Adrenal gland (tissue), 19 donors: ENCODE measurements at places on chromosomes 3 and 15. TPM values are rescaled to one million over a fixed set of nuclear protein-coding genes. Genes with fewer than 3 reads are reported as not detected.

The ST3GAL6 gene
- 13.2 TPM for total RNA-seq

The CMTM7 gene
- 11.2 TPM for total RNA-seq

The SOX2 gene
- total RNA-seq, result 0.34 TPM

The CCR5 gene
- 0.96 TPM for total RNA-seq

- H3K27ac ChIP-seq, result no peak overlapping the region
- no peak overlapping the region for H3K4me3 ChIP-seq
- H3K36me3 ChIP-seq, result no peaks in the 10 kb centered on the region
Measured at GRCh38 chr3:13113346-13114330, 40.4 kb upstream of the IQSEC1 start.

- no peak overlapping the region for H3K27ac ChIP-seq
- no peaks in the 10 kb centered on the region for H3K4me1 ChIP-seq
- DNase-seq, result no peak
Measured at GRCh38 chr15:70385052-70385451, 287.3 kb upstream of the TLE3 start.

DNA sequence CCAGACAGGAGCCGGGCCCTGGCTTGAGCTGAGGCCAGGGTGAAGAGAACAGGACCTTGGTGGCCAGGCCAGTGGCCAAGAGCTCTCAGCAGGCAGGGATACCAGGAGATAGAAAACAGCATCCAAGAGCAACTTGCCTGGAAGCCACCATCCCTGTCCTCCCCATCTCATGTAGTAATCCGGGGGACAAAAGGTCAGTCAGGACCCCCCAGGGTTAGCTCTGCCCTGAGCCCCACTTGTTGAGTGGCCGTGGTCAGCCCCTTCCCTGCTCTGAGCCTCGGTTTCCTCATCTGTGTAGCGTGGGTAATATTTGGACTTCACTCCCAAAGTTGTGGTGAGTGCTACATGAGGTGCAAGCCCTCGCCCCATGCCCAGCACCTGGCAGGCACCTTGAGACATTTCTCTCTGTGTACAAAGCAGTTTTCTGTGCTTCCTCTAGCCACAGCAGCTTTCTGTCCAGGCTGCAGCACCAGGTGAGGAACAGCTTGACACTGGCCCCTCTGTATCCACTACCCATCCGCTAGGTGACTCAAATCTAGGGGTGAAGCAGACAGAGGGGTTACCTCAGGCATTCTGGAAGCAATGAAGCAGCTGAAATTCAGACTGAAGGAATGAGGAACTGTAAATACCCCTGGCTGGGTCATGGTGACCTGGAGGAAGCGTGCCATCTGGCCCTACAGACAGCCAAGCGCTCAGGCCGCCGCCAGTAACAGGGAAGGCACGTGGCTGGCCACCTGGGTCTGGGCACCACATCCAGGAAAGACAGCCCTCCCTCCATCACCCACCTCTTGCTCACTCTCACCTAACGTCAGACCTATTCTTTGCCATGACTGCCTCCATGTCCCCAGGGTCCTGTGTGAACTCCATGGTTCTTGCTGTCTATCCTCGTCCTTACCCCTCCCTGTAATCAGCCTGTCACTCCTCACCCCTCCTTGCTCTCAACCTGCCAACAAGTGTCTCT lies 6.7 kb downstream of the CISH start:
- H3K4me1 ChIP-seq, result peaks cover 28% of the 10 kb centered on the region
- DNase-seq, result no peak
- no peak overlapping the region for H3K27ac ChIP-seq
- no peaks in the 10 kb centered on the region for H3K27me3 ChIP-seq

DNA sequence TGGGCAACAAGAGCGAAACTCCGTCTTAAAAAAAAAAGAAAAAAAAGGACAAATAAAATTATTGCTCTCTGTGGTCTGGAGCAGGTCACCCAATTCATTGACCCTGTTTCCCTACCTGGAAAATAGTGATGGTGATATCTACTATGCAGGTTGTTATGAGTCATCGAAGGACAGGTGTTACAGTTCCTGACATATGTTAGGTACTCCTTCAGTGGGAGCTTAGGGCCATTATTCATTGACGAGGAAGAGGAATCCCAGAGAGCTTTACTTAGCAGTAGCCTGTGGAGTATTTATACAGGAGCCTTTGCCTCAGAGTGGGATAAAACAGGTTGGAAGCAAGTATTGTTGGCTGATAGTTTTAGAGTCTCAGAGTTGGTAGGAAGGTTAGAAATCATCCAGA lies 74.5 kb downstream of the SLC7A14 start:
- no peak overlapping the region for H3K4me3 ChIP-seq
- H3K27me3 ChIP-seq, result no peaks in the 10 kb centered on the region
- H3K36me3 ChIP-seq, result no peaks in the 10 kb centered on the region
- peaks cover 7% of the 10 kb centered on the region for H3K4me1 ChIP-seq
- no peak overlapping the region for H3K27ac ChIP-seq

- no peak overlapping the region for H3K4me3 ChIP-seq
- no peak for DNase-seq
- H3K27ac ChIP-seq, result no peak overlapping the region
- no peaks in the 10 kb centered on the region for H3K27me3 ChIP-seq
Measured at GRCh38 chr15:98952381-98952803, 55.2 kb downstream of the PGPEP1L start.

- no peaks in the 10 kb centered on the region for H3K4me1 ChIP-seq
- H3K27me3 ChIP-seq, result no peaks in the 10 kb centered on the region
- no peak overlapping the region for H3K4me3 ChIP-seq
- no peak overlapping the region for H3K27ac ChIP-seq
- DNase-seq, result no peak
- H3K36me3 ChIP-seq, result no peaks in the 10 kb centered on the region
Measured at GRCh38 chr3:141320399-141321108, 47.8 kb upstream of the ZBTB38 start.

GRCh38 chr3:114242947-114243346 lies 5.6 kb upstream of the ZNF80 start:
- no peak overlapping the region for H3K27ac ChIP-seq
- H3K4me1 ChIP-seq, result no peaks in the 10 kb centered on the region

- H3K4me3 ChIP-seq, result no peak overlapping the region
- no peak overlapping the region for H3K27ac ChIP-seq
- H3K4me1 ChIP-seq, result peaks cover 25% of the 10 kb centered on the region
- no peaks in the 10 kb centered on the region for H3K36me3 ChIP-seq
Measured at GRCh38 chr15:90539789-90540188, 10.1 kb downstream of the CRTC3 start.

DNA sequence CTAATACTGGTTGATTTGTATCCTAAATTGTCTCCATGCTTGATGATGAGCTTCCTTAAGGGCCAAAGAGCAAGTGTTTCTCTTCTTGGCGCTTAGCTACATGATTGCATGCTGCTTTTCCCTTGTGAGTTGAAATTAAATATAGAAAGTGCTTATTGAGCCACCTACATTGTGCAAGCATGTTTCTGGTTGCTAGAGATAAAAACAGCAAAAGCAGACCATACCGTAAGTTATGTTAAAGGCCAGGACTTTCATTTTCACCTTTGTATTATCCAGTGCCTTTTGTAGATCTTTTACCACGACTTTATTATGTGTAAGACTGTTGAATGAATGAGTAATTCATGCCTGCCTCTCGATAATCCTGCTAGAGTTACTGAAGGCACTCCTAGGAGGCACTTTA lies 41.9 kb upstream of the CCNB2 start:
- H3K27ac ChIP-seq, result no peak overlapping the region
- peaks cover 74% of the 10 kb centered on the region for H3K36me3 ChIP-seq
- DNase-seq, result no peak

GRCh38 chr3:126811530-126811929 lies 107.5 kb downstream of the CHCHD6 start:
- H3K4me1 ChIP-seq, result peaks cover 2% of the 10 kb centered on the region
- no peak overlapping the region for H3K4me3 ChIP-seq
- H3K27ac ChIP-seq, result no peak overlapping the region
- H3K27me3 ChIP-seq, result no peaks in the 10 kb centered on the region

DNA sequence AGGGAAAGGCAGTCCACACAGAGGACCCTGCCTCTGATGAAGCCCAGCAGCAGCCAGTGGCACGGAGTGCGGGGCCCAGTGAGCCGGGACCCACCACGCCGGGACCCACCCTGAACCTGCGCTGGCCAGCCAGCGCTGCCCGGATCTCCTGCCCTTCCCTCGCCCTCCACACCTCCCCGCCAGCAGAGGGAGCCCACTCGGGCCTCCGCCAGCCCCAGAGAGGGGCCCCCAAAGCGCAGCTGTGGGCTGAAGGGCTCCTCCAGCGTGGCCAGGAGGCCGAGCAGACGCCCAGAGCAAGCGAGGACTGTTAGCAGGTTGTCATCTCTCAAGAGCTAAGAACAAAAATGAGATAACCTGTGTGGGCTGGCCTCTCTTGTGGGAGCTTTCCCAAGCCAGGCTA lies 81.3 kb upstream of the ATP10A start:
- no peak overlapping the region for H3K4me3 ChIP-seq
- H3K27me3 ChIP-seq, result no peaks in the 10 kb centered on the region
- no peaks in the 10 kb centered on the region for H3K4me1 ChIP-seq
- H3K27ac ChIP-seq, result no peak overlapping the region
- H3K36me3 ChIP-seq, result no peaks in the 10 kb centered on the region

DNA sequence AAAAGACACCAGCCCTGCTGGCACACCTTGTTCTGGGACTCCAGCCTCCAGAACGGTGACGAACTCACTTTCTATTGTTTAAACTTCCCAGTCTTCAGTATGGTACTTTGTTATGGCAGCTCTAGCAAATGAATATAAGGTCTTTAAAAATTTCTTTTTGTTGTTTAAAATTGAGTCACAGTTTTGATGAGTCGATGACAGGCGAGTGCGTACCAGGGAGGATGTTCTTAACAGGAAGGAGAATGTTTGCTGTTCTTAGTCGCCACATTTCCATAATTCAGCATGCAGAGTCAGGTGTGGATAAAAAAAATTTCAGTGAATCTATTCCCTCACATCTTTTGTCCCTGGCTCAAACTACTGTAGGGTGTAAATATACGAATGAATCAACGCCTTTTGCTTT lies 12.4 kb downstream of the DNASE1L3 start:
- H3K4me1 ChIP-seq, result no peaks in the 10 kb centered on the region
- no peaks in the 10 kb centered on the region for H3K36me3 ChIP-seq
- DNase-seq, result no peak
- no peaks in the 10 kb centered on the region for H3K27me3 ChIP-seq

GRCh38 chr3:188471723-188472122 lies 317.8 kb downstream of the LPP start:
- H3K4me3 ChIP-seq, result no peak overlapping the region
- peaks cover 46% of the 10 kb centered on the region for H3K4me1 ChIP-seq
- DNase-seq, result no peak
- no peaks in the 10 kb centered on the region for H3K36me3 ChIP-seq
- no peaks in the 10 kb centered on the region for H3K27me3 ChIP-seq

GRCh38 chr15:62447742-62448141 lies 282.7 kb upstream of the C2CD4B start:
- H3K27me3 ChIP-seq, result no peaks in the 10 kb centered on the region
- no peak overlapping the region for H3K27ac ChIP-seq
- no peak overlapping the region for H3K4me3 ChIP-seq
- no peak for DNase-seq
- H3K4me1 ChIP-seq, result peaks cover 6% of the 10 kb centered on the region

DNA sequence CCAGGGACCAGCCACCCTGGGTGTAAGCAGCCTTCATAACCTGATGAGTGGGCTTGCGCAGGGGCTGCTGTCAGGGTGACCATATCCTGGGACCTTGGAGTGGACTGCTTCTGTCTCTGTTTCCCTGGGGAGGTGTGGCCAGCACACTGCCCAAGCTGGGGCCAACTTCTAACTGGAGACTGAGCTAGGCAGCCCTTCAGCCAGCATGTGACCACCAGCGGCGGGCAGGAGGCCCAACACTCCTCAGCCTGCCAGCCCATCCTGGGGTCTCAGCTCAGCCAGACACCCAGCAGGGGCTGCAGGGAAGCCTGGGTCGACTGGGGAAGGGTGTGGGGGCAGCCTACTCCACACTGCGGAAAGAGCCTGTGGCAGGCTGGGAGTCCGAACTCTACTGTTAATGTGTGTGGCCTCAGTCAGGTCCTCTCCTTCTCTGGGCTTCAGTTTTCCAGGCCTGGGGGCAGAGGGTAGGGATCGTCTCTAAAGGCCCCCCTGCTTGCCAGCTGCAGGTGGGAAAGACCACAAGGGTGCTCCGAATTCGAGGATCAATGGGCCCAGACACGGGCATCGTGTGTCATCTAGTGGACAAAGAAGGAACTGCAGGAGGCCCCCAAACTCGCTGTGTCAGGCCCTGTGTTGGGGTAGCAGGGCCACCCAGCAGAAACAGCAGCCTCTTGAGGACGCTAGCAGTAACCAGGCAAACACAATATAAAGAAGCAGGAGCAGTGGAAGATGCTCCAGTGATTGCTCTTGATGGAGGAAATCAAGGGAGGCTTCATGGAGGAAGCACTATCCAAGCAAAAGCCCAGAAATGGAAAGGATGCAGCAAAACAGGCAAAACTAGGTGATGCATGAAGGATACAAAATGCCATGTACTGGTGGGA lies 2.0 kb upstream of the SEMA3G start:
- H3K27me3 ChIP-seq, result no peaks in the 10 kb centered on the region
- DNase-seq, result no peak
- H3K4me3 ChIP-seq, result no peak overlapping the region
- no peaks in the 10 kb centered on the region for H3K36me3 ChIP-seq
- no peaks in the 10 kb centered on the region for H3K4me1 ChIP-seq
- H3K27ac ChIP-seq, result no peak overlapping the region

DNA sequence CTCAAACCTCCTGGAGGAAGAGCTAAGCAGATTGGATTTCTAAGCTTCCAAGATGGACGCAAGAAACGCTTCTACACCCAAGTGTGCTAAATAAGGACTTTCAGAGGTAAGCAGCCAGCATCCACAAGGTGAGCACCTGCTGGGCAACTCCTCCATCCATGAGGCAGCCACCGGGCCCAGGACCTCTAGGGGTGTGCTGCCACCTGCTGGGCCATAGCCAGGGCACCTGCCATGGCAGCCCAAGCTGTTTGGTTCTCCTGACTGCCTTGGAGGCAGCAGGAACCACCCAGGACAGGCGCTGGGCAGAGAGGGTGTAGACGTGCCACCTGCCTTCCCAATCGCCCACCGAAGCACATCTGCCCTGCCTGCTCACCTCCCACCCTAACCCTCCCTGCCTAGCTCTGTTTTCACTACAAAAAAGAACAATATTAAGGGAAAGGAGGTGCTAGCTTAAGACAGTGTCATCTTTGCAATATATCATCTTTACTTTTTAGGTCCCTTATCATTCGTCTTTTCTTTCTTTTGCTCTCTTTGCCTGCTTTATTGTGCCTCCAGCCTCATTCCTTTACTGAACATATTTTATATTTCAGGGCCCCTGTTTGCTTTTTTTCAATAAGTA lies 12.9 kb downstream of the C15orf62 start:
- no peak overlapping the region for H3K4me3 ChIP-seq
- DNase-seq, result peak; percentile 57
- peaks cover 21% of the 10 kb centered on the region for H3K36me3 ChIP-seq
- no peaks in the 10 kb centered on the region for H3K4me1 ChIP-seq
- no peaks in the 10 kb centered on the region for H3K27me3 ChIP-seq
- H3K27ac ChIP-seq, result no peak overlapping the region
